Neuronal stem cell (in vitro differentiated cells): ENCODE measurements at places on chromosomes 1 and 21.

DNA sequence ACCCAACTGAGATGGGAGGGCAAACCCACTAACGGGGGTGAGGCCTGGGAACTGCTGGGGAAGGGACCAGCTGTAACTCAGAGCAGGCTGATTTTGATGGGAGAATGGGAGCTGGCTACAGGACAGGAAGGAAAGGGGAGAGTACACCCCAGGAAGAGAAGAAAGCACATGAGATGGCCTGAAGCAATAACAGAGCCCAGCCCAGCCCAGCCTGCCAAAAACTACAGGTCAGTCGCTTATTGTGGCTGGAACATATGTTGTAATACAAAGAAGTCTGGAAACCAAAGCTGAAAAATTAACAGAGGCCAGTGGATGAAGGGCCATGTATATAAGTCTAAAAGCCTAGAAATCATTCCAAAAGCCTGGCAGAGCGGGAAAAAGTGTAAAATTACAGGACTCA is 1.6 kb downstream of the ITLN2 start:
- H3K4me1 ChIP-seq, result peaks cover 3% of the 10 kb centered on the region
- H3K27me3 ChIP-seq, result no peaks in the 10 kb centered on the region
- no peaks in the 10 kb centered on the region for H3K36me3 ChIP-seq
- no peak for DNase-seq
- H3K27ac ChIP-seq, result no peak overlapping the region

DNA sequence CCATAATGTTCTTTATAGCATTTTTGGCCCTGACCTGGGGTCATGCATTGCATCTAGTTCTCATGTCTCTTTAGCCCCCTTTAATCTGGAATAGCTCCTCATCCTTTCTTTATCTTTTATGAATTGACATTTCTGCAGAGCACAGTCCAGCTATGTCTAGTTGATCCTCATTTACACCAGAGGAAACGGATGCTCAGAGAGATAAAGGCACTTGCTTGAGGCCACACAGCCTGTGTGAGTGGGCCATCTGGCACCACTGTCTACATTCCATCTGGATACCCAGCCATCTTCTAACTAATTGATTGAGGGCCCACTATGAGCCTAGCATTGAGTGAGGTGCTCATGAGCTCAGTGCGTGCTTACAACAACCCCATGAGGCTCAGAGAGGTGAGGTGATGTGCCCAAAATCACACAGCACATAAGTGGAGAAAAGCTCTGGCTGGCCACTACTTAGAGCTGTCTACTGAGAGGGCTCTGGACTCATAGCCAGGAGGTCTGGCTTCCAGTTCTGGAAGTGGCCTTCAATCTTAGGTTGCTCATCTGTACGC is 3.5 kb downstream of the HPCA start:
- H3K27ac ChIP-seq, result no peak overlapping the region
- no peak overlapping the region for H3K4me3 ChIP-seq
- no peaks in the 10 kb centered on the region for H3K27me3 ChIP-seq
- H3K4me1 ChIP-seq, result peaks cover 10% of the 10 kb centered on the region
- H3K36me3 ChIP-seq, result no peaks in the 10 kb centered on the region

DNA sequence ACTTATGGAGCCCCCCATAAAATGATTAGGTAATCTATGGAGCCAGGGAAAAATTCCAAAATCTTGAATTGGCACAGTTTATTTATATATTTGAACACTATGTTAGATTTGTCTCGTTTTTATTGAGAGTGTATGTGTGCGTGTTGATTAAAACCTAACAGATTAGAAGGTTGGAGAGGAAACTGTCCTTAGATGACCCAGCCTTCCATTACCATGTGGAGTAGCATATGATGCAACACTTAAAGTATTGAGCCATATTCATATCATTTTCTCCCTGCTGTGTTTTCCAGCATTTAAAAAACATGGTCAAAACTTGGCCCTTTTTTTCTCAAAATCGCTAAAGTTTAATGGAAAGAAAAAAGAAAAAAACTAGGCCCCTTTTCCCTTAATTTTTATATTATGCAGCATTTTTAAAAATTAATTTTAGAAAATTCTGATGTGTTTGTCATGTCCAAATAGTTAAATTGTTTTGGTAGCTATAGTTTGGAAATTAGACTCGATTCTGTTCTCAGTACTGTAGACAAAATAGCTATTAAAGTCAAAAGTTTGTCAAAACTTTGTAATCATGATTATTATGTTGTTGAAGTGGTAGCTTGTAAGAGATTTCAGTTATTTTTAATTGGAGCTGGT is 2.3 kb downstream of the LRRC8D start:
- H3K4me1 ChIP-seq, result peaks cover 16% of the 10 kb centered on the region
- no peak for DNase-seq
- no peak overlapping the region for H3K27ac ChIP-seq
- H3K4me3 ChIP-seq, result no peak overlapping the region

- no peak overlapping the region for H3K4me3 ChIP-seq
- peak; percentile 21 for DNase-seq
- H3K27me3 ChIP-seq, result no peaks in the 10 kb centered on the region
Measured at GRCh38 chr1:218677026-218677425, 331.9 kb downstream of the TGFB2 start.

- H3K27ac ChIP-seq, result no peak overlapping the region
Measured at GRCh38 chr1:101435831-101436511, 199.2 kb downstream of the S1PR1 start.

GRCh38 chr1:12436817-12437599 is 181.0 kb downstream of the DHRS3 start:
- no peaks in the 10 kb centered on the region for H3K36me3 ChIP-seq
- H3K27me3 ChIP-seq, result no peaks in the 10 kb centered on the region
- peak overlapping the region; percentile 38 for H3K27ac ChIP-seq
- peaks cover 18% of the 10 kb centered on the region for H3K4me1 ChIP-seq

DNA sequence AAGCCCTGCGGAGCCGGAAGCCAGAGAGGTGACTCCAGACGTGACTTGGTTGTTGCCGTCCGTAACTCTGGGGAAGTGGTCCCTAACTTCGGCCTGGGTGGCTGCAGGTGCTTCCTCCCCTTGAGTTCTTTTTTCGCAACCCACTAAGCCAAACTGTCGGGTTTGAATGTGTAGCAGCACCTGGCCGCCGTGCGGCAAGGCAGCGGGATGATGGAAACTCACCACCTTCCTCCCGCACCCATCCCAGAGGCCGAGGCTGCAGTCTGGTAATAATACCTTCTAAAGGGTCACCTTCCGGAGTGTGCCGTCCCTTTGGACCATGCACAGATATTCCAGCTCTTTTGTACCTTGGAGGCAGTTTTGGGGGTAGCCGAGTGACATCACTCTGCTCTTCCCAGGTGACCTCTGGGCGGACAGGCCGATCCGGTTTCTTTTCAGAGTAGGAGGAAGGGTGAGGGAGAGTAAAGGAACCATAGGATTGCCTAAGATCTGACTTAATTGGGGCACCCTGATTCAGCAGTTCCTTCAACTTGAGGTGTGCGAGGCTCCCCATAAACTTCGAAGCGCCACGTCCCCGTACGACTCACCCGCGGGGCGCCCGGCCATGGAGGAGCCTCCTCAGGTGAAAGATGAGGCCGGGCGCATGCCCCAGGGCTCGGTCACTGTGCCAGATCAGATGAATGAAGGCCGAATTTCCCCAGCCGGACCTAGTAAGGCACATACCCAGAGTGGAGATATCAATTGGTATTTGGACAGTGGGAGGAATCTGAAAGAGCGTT is 1.0 kb downstream of the KCNK1 start:
- H3K27me3 ChIP-seq, result peaks cover 57% of the 10 kb centered on the region
- no peaks in the 10 kb centered on the region for H3K36me3 ChIP-seq
- no peak overlapping the region for H3K27ac ChIP-seq
- H3K4me3 ChIP-seq, result no peak overlapping the region
- H3K4me1 ChIP-seq, result peaks cover 6% of the 10 kb centered on the region

DNA sequence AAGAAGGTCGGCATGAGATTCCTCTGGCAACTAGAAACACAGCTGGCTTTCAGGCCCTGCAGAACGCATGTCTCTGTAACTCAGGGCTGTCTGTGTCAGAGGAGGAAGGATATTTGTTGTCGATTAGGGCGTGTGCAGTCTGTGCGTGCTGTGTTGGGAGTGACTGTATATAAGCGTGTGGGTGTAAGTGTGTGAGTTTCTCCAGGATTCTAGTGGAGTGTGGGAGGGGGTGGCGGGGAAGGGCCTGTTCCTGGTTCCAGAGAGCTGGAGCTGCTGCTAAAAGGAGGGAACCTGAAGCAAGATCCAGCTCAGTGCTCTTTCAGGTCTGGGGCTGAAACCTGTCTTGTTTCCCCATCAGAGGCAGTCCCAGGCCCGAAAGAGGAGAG is 74.3 kb downstream of the SLC16A1 start:
- no peak overlapping the region for H3K27ac ChIP-seq
- peaks cover 12% of the 10 kb centered on the region for H3K27me3 ChIP-seq
- H3K4me3 ChIP-seq, result no peak overlapping the region
- H3K4me1 ChIP-seq, result peaks cover 10% of the 10 kb centered on the region

- no peaks in the 10 kb centered on the region for H3K4me1 ChIP-seq
- no peak for DNase-seq
- H3K36me3 ChIP-seq, result no peaks in the 10 kb centered on the region
- no peaks in the 10 kb centered on the region for H3K27me3 ChIP-seq
Measured at GRCh38 chr1:161817176-161817730, 51.1 kb downstream of the ATF6 start.

DNA sequence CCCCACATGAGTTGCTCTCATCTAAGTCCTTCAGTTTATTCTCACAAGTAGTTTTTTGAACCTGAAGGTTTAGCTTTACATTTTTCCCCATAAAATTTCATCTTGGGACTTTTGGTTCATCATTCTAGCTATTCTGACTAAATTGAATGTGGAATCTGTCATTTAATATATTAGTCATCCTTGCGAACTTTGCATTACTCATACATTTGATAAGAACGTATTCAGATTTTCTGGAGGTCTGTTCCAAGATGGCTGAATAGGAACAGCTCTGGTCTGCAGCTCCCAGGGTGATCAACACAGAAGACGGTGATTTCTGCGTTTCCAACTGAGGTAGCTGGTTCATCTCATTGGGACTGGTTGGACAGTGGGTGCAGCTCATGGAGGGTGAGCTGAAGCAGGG is 59.8 kb upstream of the CSF1 start:
- no peaks in the 10 kb centered on the region for H3K36me3 ChIP-seq
- H3K4me3 ChIP-seq, result no peak overlapping the region
- no peak overlapping the region for H3K27ac ChIP-seq
- peaks cover 5% of the 10 kb centered on the region for H3K27me3 ChIP-seq
- H3K4me1 ChIP-seq, result no peaks in the 10 kb centered on the region

DNA sequence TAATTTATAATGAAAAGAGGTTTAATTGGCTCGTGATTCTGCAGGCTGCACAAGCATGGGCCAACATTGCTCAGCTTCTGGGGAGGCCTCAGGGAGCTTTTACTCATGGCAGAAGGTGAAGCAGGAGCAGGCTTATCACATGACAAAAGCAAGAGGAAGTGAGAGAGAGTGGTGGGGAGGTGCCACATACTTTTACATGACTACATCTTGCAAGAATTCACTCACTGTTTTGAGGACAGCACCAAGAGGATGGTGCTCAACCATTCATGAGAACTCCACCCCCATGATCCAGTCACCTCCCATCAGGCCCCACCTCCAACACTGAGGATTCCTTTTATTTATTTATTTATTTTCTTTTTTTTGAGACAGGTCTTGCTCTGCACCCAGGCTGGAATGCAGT is 5.5 kb upstream of the PLEKHM2 start:
- no peaks in the 10 kb centered on the region for H3K27me3 ChIP-seq
- H3K4me3 ChIP-seq, result no peak overlapping the region
- H3K36me3 ChIP-seq, result no peaks in the 10 kb centered on the region

DNA sequence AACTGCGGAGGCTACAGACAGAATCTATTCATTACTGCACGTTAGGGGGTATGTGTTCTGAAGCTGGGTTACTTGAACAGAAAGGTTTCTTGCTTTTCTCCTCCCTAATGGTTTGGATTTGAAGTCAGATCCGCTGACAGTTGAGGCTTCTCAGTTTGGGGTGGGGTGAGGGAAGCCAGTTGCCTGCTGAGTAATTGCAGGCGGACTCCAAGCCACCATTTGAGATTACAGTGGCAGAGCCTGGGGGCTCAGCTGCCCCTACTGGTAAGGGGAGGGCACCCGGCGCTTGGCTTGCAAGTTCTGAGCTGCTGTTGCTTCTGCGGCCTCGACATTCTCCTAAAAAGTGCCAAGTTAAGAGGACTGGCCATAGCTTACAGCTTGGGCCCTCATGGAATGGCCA is 2.0 kb downstream of the GRHL3 start:
- H3K27ac ChIP-seq, result no peak overlapping the region
- H3K36me3 ChIP-seq, result no peaks in the 10 kb centered on the region
- H3K4me1 ChIP-seq, result no peaks in the 10 kb centered on the region
- H3K4me3 ChIP-seq, result no peak overlapping the region
- DNase-seq, result no peak
- peaks cover 2% of the 10 kb centered on the region for H3K27me3 ChIP-seq

GRCh38 chr1:152444045-152444444 is 30.0 kb upstream of the CRNN start:
- no peaks in the 10 kb centered on the region for H3K4me1 ChIP-seq
- H3K36me3 ChIP-seq, result no peaks in the 10 kb centered on the region
- H3K27me3 ChIP-seq, result no peaks in the 10 kb centered on the region
- no peak for DNase-seq
- H3K27ac ChIP-seq, result no peak overlapping the region

GRCh38 chr1:30877205-30877912 is 31.2 kb downstream of the SDC3 start:
- no peak overlapping the region for H3K4me3 ChIP-seq
- H3K36me3 ChIP-seq, result peaks cover 62% of the 10 kb centered on the region
- DNase-seq, result no peak
- no peaks in the 10 kb centered on the region for H3K27me3 ChIP-seq
- peaks cover 9% of the 10 kb centered on the region for H3K4me1 ChIP-seq
- H3K27ac ChIP-seq, result no peak overlapping the region

DNA sequence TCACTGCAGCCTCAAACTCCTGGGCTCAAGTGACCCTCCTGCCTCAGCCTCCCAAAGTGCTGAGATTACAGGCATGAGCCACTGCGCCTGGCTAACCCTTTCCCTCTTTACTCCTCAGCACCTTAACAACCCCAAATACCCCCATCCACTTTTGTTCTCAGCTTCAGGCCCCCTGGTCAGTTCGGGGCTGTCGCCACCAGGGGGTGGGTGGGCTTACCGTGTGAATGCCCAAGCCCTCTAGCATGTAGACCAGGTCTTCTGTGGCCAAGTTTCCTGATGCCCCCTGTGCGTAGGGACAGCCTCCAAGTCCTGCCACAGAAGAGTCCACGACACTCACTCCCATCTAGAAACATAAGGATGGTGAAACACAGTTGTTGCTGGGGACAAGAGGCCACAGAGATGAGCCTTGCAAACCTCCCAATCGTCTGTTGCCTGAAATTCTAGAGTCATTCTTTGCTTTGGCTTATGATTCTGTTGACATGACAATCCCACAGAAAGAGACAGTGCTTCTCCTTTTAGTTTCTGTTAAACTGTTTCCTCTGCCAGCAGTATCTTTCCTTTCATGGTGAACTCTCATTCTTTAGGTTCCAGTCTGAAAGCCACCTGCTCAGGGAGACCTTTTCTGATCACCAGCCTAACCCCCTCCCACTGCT is 3.8 kb upstream of the GALE start:
- no peak overlapping the region for H3K27ac ChIP-seq
- no peaks in the 10 kb centered on the region for H3K27me3 ChIP-seq
- peaks cover 3% of the 10 kb centered on the region for H3K4me1 ChIP-seq
- H3K4me3 ChIP-seq, result no peak overlapping the region
- peaks cover 10% of the 10 kb centered on the region for H3K36me3 ChIP-seq

- peaks cover 1% of the 10 kb centered on the region for H3K4me1 ChIP-seq
- H3K4me3 ChIP-seq, result no peak overlapping the region
- H3K27ac ChIP-seq, result no peak overlapping the region
- H3K36me3 ChIP-seq, result no peaks in the 10 kb centered on the region
- DNase-seq, result no peak
- H3K27me3 ChIP-seq, result no peaks in the 10 kb centered on the region
Measured at GRCh38 chr1:168317309-168317708, 36.6 kb downstream of the TBX19 start.

- no peak overlapping the region for H3K27ac ChIP-seq
- H3K4me1 ChIP-seq, result no peaks in the 10 kb centered on the region
- no peaks in the 10 kb centered on the region for H3K36me3 ChIP-seq
- no peak overlapping the region for H3K4me3 ChIP-seq
Measured at GRCh38 chr1:192867180-192867579, 58.3 kb downstream of the RGS2 start.
